ENCODE measurements at places on chromosomes 5 and 9.

DNA sequence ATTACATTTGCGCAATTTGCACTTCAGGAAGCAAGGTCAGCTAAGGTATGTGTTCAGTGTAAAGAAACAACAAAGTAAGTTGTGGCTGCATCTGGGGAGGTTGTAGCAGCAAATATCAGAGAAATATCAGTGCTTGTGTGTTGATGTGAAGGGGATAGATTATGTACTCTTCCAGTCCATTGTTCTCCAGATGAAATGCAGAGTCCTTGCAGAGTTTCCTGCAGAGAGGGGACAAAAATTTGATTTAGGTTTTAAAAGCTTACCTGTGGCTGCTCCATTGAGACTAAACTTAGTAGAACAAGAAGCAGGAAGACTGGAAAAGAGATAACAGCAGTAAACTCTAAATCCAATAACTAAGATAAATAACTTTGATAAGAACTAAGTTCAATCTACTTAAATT, 952.2 kb downstream of the CDH18 start:
- no peak for DNase-seq

DNA sequence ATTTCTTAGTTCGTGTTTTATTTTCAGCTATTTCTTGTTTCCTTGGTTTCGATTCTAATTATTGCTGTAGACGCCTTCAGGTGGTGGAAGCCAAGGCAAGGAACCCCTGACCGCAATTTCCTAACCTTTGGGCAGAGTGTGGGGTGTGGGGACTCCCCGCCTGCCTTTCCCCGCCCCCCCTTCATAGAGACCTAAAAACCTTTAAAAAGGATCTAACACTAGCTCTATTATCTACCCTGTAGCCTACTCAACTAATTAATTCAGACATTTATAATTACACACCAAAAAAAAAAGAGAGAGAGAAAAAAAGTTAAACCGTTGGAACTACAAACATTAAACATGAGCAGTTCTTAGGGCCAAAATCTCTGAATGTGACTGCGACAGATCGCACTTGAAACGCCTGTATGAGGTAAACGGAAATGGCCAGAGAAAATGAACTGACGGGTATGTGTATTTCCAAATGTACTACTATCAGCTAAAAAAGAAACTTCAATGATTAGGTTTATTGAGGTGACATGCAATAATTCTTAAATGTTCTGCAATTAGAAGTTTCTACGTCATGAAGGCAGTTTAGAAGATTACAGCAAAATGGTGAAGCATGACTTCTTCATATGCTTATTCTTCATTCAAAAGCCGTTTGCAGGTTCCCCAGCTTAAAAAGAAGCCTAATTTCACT, 19.0 kb upstream of the FER start:
- no peak for DNase-seq

- no peak for DNase-seq
Observed at GRCh38 chr9:36995927-36996705, 38.0 kb downstream of the PAX5 start.

- DNase-seq: no peak
Observed at GRCh38 chr5:163503106-163504078, 2.0 kb upstream of the MAT2B start.

DNA sequence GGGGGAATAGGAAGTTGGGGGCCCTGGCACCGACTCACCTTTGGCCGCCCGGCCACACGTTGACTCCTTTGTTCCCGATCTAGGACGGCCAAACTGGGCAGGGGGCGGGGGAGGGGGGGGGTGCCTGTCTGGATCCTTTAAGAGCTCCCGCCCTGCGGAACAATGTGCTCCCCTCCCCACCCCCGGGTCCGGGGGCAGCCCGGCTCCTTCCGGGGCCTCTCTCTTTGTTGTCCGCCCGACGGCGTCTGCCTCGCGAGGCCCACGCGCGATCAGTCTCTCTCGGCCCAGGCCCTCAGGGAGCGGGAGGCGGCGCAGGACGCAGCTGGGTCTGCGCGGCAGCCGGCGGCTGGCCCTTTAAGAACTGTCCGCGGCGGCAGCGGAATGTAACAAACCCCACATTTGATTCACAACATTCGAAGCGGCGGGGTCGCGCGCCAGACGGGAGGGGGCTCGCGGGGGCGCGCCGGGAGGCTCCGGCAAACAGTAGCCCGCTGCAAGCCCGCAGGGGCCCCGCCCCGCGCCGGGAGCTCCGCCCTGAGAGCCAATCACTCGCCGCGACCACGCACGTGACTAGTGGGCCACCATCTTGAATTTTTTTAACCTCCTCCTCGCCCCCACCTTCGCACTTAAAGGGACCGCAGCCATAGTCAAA, at the start of gene RNF44:
TSS of gene RNF44 (minus strand) at position 501 of the 652 bp plus-strand sequence. CDS start 4,930 bp downstream, outside the sequence.
- peak; percentile 82 for DNase-seq

GRCh38 chr9:110351009-110351467, 13.4 kb upstream of the TXNDC8 start:
- peak; percentile 45 for DNase-seq

- no peak for DNase-seq
Observed at GRCh38 chr5:119367502-119368237, 11.9 kb downstream of the TNFAIP8 start.

GRCh38 chr5:109837231-109837861, 147.6 kb downstream of the MAN2A1 start:
- DNase-seq: no peak

GRCh38 chr9:35732800-35733541, 505 bp downstream of the CREB3 start:
- no peak for DNase-seq

DNA sequence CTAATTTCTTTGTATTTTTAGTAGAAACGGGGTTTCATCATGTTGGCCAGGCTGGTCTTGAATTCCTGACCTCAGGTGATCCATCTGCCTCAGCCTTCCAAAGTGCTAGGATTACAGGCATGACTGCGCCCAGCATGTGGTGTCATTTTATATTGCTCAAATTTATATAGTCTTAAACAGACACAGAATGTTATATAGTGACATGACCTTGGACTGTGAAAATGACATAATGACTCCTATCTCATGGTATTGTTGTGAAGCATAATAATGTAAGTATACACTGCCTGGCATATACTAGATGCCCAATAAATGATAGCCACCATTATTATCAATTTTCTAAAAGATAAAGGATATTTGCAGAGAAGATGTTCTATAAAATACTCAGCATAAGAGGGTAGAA, 177.2 kb upstream of the TBCA start:
- DNase-seq: no peak

- no peak for DNase-seq
Observed at GRCh38 chr9:125276771-125277170, 15.1 kb downstream of the GAPVD1 start.

DNA sequence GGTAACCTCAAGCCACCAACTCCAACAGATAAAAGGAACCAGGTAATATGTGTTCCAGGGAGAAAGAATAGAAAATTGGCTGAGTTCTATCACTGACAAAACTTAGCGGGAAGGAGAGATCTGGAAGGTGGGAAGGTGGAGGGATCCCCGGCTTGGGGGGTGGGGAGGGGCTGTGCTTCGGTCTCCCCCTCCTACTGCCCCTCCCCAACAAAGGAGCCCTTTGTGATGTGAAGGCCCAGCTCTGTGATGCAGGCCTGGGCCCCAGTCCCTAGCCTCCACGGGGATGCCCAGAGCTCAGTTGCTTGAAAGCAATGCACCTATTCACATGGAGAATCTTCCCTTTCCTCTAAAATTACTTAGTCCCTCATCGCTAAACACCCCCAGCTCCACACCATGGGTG, 4.4 kb upstream of the ZNF484 start:
- DNase-seq: no peak

DNA sequence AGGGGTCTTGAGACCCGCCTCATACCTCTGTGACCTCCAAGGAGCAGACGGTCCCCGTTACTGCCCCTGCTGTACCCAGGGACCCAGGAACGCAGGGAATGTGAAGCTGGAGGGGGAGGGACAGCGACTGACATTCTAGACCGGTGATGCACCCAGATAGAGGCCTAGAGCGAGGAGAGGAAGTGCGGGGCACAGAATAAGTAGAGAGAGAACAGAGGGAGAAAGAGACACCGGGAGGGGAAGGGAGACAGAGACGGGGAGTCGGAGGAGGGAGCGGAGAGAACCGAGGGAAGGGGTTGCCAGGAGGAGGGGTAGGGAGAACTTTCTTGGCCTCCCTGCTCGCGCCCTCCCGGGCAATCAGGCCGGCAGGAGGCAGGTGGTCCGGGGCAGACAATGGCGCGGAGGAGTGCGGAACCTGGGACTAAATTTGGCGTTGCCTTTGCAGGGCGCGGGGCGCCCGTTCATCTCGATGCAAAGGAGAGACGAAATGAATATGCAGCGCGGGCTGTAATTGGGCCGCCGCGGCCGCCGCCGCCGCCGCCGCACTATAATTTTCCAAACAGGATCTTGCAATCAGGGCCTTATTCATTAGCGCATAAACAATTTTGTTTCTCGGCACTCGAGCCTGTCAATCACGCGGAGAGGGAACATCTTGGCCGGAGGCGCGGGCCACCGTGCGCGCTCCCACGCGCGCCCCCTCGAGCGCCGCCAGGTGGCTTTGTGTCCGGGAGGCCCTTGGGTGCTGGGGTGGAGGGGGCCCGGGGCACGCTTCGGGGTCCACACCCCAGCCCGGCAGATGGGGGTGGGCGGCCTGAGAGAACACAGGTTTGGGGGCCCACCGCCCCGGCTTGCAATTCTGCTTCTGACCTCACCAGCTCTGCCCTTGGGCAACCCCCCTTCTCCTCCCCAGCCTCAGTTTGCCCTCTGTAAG, 33.0 kb downstream of the NDUFA8 start:
- peak; percentile 20 for DNase-seq

GRCh38 chr5:143220748-143221251, 182.7 kb downstream of the NR3C1 start:
- DNase-seq: no peak

DNA sequence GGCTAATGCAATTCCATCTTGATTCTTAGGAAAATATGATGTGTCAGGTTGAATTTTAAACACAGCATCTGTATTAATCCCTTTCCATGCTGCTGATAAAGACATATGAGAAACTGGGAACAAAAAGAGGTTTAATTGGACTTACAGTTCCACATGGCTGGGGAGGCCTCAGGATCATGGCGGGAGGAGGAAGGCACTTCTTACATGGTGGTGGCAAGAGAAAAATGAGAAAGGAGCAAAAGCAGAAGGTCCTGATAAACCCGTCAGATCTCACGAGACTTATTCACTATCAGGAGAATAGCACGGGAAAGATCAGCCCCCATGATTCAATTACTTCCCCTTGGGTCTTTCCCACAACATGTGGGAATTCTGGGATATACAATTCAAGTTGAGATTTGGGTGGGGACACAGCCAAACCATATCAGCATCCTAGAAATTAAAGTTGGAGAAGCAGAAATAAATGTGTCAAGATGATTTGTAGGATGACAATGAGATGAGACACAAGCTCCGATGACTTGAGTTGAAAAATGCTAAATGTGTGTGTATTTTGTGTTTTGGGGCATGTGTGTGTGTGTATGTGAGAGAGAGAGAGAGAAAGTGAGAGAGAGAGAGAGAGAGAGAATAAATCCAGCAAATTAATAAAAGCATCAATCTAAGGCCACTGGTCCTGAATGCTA, 48.5 kb upstream of the ANKRD55 start:
- no peak for DNase-seq

GRCh38 chr5:156241266-156241665, 85.7 kb upstream of the SGCD start:
- DNase-seq: no peak

DNA sequence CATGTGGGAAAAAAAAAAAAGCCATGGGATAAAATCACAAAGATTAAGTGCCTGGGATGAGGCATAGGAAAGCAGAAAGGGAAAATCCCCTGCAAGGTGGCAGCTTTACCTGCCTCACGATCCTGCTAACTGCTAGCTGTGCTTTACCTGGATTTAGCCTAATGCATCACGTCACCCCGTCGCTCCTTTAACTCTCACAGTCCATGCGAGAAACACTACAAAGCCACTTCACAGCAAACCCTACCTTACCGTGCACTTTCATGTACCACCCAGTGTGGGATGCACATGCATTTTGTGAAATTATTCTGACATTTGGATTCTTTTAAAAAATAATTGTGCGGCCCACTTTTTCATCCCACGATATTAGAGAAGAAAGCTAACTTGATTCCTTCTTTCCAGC, 31.0 kb downstream of the ATPSCKMT start:
- DNase-seq: no peak

- DNase-seq: no peak
Observed at GRCh38 chr5:178227929-178228328, 4.7 kb downstream of the PHYKPL start.

- DNase-seq: no peak
Observed at GRCh38 chr5:73740274-73740790, 114.3 kb downstream of the ARHGEF28 start.

- no peak for DNase-seq
Observed at GRCh38 chr9:3730511-3730922, 204.7 kb upstream of the RFX3 start.

- DNase-seq: no peak
Observed at GRCh38 chr5:67144183-67144639, 52.4 kb downstream of the CD180 start.

- DNase-seq: no peak
Observed at GRCh38 chr5:21594566-21594965, 1258.6 kb downstream of the CDH12 start.

GRCh38 chr9:118290116-118290515, 585.9 kb downstream of the TLR4 start:
- no peak for DNase-seq

- no peak for DNase-seq
Observed at GRCh38 chr5:172113036-172113435, 75.0 kb downstream of the STK10 start.

GRCh38 chr5:40486437-40487275, 193.1 kb upstream of the PTGER4 start:
- no peak for DNase-seq

DNA sequence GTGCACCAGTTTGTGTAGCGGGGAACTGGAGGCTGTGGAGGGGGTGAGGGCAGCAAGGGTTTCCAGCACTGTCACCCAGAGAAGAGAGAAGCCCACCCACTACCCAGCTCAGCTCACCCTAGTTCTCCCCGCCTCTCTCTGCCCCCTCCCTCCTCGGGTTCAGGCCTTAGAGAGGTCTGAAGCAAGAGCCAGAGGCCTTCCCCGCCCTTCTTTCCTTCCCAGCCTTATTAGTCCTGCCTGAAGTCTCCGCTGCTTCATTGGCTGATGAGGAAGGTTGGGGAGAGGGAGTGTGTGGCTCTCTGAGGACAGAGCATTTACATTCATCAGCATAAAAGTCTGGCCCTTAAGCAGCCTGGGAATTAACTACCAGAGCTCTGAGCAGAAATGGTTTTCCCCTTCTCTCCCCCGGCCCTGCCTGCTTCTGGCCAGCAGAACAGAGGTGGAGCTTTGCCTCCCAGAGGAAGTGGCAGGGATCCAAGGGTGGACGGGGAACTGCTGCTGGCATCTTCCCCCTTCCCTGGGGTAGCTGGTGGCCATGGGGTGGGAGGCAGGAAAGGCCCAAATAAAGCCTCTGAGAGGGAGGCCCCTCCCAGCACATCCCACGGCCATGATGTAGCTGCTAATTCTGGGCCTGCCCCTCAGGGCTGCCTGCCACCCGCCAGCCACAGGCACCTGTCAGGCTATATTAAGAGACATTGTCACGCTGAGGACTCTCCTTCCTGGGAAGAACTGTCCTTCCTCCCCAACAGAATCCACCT, 4.1 kb downstream of the DNAJB5 start:
- no peak for DNase-seq

GRCh38 chr9:1952001-1952400, 63.1 kb upstream of the SMARCA2 start:
- no peak for DNase-seq

GRCh38 chr9:107309271-107309670, 26.2 kb downstream of the RAD23B start:
- no peak for DNase-seq

GRCh38 chr5:164098979-164099378, 593.6 kb downstream of the MAT2B start:
- no peak for DNase-seq

GRCh38 chr9:38727497-38728001, 7.6 kb upstream of the FAM240B start:
- no peak for DNase-seq

Data from GM04503 (cell line).